T-cell (primary cell): ENCODE measurements at places on chromosomes 12 and 14.

GRCh38 chr12:3041558-3042164 is 35.5 kb upstream of the TSPAN9 start:
- peak; percentile 62 for DNase-seq

DNA sequence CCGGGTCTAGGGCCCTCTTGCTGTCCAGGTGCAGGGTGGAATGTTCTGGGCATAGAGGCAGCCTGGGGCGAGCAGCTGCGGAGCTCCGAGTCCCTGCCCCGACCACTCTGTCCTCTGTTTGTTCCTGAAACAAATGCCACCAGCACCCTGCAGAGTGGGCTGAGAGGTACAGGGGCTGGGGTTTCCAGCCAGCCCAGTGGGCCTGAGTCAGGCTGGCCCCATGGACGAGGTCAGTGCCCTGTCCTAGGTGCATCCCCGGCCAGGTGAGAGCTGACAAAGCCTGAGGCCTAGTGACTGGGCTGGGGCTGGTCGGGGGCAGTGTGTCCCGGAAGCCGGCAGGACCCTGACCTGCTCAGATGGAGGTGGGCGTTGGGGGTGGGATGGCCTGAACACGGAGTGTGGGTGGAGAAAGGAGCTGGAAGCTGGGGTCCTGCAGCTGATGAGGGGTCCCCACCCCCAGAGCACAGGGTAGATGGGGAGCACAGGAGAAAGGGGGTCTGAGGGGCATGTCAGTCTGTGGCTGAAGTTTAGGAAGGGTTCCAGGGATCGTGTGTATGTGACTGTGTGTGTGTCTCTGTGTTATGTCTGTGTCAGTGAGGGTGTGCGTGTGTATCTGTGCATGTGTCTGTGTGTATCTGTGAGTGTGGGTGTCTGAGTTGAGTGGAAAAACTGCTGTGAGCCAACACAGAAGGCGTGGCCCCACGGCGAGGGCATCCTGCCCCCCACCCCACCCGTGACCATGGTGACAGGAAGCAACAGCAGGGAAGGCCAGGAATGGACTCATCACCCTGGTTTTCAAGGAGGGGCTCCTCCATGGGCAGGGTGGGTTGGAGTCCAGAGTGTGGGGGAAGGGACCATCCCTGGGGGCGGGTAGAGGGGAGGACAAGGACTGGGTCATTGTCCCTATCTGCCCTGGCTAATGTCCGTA is 2.4 kb upstream of the CRIP1 start:
- peak; percentile 48 for DNase-seq

DNA sequence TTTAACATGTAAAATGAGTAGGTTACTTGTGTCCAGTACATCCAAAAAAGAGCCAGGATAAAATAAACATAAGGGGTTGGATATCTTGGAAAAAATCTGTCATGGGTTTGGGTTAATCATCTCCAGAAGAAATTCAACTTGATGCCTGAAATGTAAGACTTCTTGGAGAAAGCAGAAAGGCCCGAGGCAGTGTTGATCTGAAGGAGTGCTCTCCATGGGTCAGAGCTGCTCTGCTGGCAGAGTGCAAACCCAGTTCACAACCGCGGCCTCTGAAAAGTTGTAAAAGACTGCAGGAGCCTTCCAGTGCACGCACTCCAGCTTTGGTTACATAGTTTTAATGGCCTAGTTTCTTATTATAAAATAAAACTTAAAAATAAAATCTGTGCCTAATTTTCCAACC is 97.3 kb upstream of the ALX1 start:
- DNase-seq: no peak

- DNase-seq: no peak
Observed at GRCh38 chr12:11967376-11968047, 103.2 kb upstream of the BCL2L14 start.

GRCh38 chr12:19244312-19244711 is 114.8 kb downstream of the PLEKHA5 start:
- no peak for DNase-seq

DNA sequence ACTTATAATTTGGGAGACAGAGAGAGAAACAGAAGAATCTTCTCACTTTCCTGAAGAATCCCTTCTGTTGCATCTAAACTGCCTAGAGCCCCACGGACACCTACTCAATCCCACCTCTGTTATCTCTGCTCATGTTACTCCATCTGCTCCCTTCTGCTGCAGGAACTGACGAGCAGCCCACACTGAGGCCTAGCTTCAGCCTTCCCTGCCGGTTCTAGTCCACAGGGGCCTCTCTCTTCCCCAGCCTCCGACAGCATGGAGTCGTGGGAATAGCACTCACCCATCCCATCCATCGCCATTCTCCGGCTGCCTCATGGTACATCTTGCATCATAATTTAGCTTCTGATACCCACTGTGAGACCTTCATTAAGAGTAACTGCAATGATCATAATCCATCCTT is 4.0 kb downstream of the RAB15 start:
- DNase-seq: no peak

GRCh38 chr14:64845878-64846277 is 33.8 kb downstream of the SPTB start:
- no peak for DNase-seq

- DNase-seq: no peak
Observed at GRCh38 chr12:110921262-110921661, 883 bp upstream of the MYL2 start.

GRCh38 chr12:1094714-1095113 is 103.7 kb downstream of the ERC1 start:
- DNase-seq: no peak

GRCh38 chr12:7512553-7512952 is 9.0 kb upstream of the CD163 start:
- DNase-seq: no peak
